ENCODE measurements at places on chromosomes 3 and 15. TPM values are rescaled to one million over a fixed set of nuclear protein-coding genes. Genes with fewer than 3 reads are reported as not detected.

DNA sequence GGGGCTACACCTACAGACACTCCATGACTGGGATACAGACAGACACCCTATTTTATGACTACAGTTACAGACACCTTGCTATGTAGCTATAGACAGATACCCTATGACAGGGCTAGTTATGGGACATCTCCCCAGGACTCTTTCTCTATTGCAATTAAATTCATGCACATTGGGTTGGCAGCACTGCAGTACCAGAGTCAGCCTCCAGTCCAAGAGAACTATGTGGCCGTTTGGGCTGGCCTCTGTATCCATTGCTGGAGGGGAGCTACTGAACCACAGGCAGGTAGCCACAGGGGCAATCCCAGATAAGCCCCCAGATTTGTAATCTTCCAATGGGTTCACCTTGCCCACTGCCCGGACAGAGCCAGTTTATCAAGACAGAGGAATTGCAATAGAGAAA, 108.4 kb upstream of the SPATA16 start:
- H3K4me3 ChIP-seq: no peak overlapping the region
- H3K27me3 ChIP-seq: peaks cover 11% of the 10 kb centered on the region

GRCh38 chr3:8239718-8240695, 261.6 kb upstream of the LMCD1 start:
- H3K4me1 ChIP-seq: no peaks in the 10 kb centered on the region
- no peaks in the 10 kb centered on the region for H3K27me3 ChIP-seq
- DNase-seq: peak; percentile 66

NECTIN3 gene
- 12.8 TPM for total RNA-seq

GRCh38 chr15:80199869-80200268, 47.1 kb downstream of the FAH start:
- H3K27ac ChIP-seq: no peak overlapping the region
- H3K4me3 ChIP-seq: no peak overlapping the region
- DNase-seq: no peak

TIPARP gene
- total RNA-seq: 85.5 TPM

DNA sequence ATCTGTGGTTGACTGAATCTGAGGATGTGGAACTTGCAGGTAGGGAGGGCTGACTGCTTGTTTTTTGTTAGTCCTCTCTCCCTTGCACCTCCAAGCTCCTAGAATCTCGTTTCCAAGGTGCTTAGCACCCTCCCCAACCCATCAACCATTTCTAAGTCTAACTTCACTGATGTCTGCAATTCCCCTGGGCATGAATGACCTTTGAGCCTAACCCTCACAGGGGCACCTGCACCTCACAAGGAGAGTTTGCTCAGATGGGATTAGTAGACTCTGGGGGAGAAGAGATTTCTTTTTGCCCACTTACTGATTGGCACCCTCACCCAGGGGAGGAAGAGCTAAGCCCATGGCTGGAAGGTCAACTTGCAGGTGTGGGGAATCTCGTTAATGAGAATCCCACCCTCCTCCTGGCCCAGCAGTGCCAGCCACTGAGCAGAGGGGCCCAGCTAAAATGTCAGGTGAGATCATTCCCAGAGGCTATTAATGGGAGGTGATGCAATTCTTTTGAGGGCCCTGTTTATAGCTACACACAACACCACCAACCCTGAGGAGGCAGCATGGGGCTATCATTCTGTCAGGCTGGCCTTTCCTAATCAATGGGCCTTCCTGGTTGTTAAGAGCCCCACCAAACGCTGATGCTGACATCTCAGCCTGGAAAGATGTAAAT, 81.6 kb upstream of the HERC1 start:
- H3K27me3 ChIP-seq: no peaks in the 10 kb centered on the region
- H3K36me3 ChIP-seq: no peaks in the 10 kb centered on the region
- no peak overlapping the region for H3K27ac ChIP-seq
- no peak overlapping the region for H3K4me3 ChIP-seq
- no peaks in the 10 kb centered on the region for H3K4me1 ChIP-seq

LINGO1 gene
- not detected for total RNA-seq

DNA sequence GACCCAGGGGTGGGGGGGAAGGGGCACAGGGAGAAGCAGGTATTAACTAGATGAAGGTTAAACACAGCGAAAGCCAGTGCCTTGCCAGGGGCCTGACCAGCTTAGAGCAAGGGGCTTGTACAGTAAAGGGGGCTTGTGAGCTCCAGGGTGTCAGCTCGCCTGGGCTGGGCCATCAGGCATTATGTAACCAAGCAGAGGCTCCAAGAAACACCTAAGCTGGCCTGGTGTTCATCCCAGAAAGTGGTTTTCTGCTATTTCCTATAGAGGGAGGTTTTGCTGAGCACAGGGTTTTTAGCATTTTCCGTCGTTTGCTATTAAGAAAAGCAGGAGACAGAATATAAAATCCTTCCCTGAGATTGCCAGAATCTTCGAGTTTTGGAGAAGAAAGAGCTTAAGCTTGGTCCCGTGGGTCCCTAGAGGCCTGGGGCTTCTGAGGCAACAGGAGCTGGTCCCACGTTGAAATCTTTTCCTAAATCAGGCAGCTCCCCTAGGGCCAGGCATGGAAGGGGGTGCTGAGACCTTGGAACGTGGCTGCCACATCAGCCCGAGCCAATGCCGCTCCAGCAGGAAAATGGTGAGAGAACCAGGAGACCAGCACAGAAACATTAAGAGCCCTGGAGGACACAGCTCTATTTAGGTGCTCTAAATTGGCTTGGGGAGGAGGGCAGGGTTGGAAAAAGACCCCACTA, 71.4 kb downstream of the ISG20 start:
- H3K27me3 ChIP-seq: peaks cover 27% of the 10 kb centered on the region
- DNase-seq: no peak
- 0 out of 2 replicates have a peak, but pooled peaks cover 7% of the 10 kb centered on the region for H3K4me1 ChIP-seq
- no peak overlapping the region for H3K4me3 ChIP-seq

DNA sequence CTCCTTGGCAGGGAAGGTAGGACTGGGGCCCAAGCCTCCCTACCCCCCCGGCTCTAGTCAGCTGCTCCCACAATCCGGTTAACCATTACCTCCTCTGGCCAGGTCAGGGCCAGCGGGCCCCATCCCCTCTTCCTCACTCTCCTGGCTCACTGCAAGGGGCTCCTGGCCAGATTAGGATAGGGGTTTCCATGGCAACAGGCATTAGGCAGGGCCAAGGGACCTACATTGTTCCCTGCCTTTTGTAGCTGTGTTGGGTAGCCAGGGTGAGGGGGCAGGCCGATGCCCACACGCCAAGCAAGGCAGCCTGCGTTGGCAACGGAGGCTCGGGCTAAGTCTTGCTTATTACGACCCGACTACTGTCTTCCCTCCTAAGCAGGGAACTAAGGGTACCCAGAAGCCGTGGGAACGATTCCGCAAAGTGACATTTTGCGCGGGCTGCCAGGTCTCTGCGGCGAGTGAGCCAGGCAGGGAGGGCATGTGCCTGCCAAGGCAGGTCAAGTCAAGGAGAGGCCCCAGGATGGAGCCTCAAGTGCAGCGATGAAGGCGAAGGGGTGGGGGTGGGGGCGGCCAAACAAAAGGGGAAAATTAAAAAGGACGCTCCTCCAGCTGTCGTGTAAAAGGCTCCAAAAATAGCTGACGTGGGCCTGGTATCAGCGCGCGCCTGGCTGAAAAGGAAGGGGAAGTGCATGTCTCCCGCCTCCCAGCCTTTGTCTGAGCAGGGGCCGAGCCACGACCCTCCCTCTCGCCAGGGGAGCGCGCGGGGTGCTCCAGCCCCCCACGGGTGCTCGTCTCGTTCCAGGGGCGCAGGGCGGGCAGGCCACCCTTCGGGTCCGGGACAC, 919 bp downstream of the IDH2 start:
- 0 out of 2 replicates have a peak overlapping the region, but pooled peaks have one; percentile 6 for H3K27ac ChIP-seq
- DNase-seq: no peak
- H3K27me3 ChIP-seq: no peaks in the 10 kb centered on the region
- H3K36me3 ChIP-seq: no peaks in the 10 kb centered on the region

GOLGA8J gene
- total RNA-seq: not detected

DNA sequence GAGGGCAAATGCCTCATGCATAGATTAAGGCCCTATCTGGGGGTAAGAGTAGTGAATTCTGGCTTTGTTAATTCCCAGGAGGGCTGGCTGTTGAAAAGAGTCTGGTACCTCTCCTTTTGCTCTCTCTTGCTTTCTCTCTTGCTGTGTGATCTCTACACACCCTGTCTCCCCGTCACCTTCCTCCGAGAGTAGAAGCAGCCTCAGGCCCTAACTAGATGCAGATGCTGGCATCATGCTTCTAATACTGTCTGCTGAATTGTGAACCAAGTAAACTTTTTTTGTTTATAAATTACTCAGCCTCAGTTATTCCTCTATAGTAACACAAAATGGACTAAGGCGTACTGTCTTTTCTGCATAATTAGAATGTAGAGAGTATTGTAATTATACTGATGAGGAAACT, 908.1 kb downstream of the DIPK2A start:
- H3K4me3 ChIP-seq: no peak overlapping the region
- no peak overlapping the region for H3K27ac ChIP-seq
- no peaks in the 10 kb centered on the region for H3K27me3 ChIP-seq
- no peaks in the 10 kb centered on the region for H3K36me3 ChIP-seq
- no peaks in the 10 kb centered on the region for H3K4me1 ChIP-seq

TRAIP gene
- 27.8 TPM for total RNA-seq

GRCh38 chr3:39166134-39166710, 12.8 kb upstream of the CSRNP1 start:
- peaks cover 18% of the 10 kb centered on the region for H3K4me1 ChIP-seq
- 0 out of 2 replicates have a peak overlapping the region, but pooled peaks have one; percentile 1 for H3K27ac ChIP-seq
- peak; percentile 82 for DNase-seq
- H3K36me3 ChIP-seq: no peaks in the 10 kb centered on the region

DNA sequence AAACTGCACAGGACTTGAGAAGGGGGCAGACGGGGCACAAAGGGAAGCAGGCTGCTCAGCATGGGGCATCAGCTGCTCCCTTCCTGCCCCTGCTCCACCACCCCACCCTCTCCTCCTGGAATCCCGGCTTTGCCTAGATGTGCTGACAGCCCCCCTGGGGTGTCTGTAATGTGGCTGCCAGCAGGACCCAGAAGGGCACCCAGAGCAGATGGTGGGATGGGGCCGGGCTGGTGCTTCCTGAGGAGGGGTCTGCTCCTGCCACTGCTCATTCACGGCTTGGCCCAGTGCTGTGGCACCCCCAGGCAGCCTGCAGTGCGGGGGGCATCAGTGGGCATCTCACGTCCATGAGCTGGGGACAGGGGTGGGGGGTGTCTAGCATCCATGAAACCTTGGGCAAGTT, 10.2 kb downstream of the H1-8 start:
- H3K36me3 ChIP-seq: no peaks in the 10 kb centered on the region
- no peaks in the 10 kb centered on the region for H3K27me3 ChIP-seq
- no peak for DNase-seq

ZNF35 gene
- total RNA-seq: 12.0 TPM

- no peak overlapping the region for H3K27ac ChIP-seq
- no peaks in the 10 kb centered on the region for H3K4me1 ChIP-seq
- no peaks in the 10 kb centered on the region for H3K36me3 ChIP-seq
- no peak for DNase-seq
- no peak overlapping the region for H3K4me3 ChIP-seq
- H3K27me3 ChIP-seq: no peaks in the 10 kb centered on the region
Observed at GRCh38 chr3:32813180-32813579, 4.6 kb upstream of the TRIM71 start.

CLRN1 gene
- not detected for total RNA-seq

- H3K4me1 ChIP-seq: no peaks in the 10 kb centered on the region
- H3K27me3 ChIP-seq: no peaks in the 10 kb centered on the region
- DNase-seq: no peak
- no peaks in the 10 kb centered on the region for H3K36me3 ChIP-seq
- no peak overlapping the region for H3K27ac ChIP-seq
- H3K4me3 ChIP-seq: no peak overlapping the region
Observed at GRCh38 chr3:165211721-165212120, 15.5 kb upstream of the SLITRK3 start.

- no peaks in the 10 kb centered on the region for H3K36me3 ChIP-seq
- no peak overlapping the region for H3K27ac ChIP-seq
- no peaks in the 10 kb centered on the region for H3K4me1 ChIP-seq
- H3K4me3 ChIP-seq: no peak overlapping the region
- DNase-seq: no peak
Observed at GRCh38 chr3:53956586-53956985, 64.9 kb upstream of the SELENOK start.

GRCh38 chr3:141379250-141379966, 11.1 kb downstream of the ZBTB38 start:
- no peaks in the 10 kb centered on the region for H3K4me1 ChIP-seq
- DNase-seq: no peak
- no peak overlapping the region for H3K4me3 ChIP-seq
- H3K27ac ChIP-seq: no peak overlapping the region
- no peaks in the 10 kb centered on the region for H3K27me3 ChIP-seq

RNF13 gene
- total RNA-seq: 43.1 TPM

DNA sequence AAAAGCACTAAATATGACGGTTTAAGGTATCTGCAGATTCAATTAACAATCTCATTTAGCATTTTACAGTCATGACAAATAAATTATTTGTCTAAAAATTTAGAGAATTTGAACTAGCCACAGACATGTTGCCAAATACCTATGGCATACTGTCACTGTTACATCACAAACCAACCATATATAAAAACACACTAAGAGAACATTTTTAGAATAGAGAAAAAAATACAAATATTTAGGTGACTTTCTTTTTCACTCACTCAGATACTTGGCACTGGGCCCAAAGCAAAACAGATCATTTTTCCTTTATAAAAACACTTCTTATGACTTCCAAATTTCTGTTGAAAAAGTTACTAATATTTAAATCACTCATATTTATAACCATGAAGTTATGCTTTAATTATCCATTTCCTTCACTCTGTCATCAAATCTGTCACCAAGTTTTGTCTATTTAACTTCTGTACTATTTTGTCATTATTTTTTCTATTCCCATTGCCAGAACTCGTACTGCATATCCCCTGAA, 644.7 kb downstream of the OTOL1 start:
- H3K27ac ChIP-seq: no peak overlapping the region
- no peaks in the 10 kb centered on the region for H3K27me3 ChIP-seq
- H3K36me3 ChIP-seq: no peaks in the 10 kb centered on the region
- H3K4me1 ChIP-seq: peaks cover 28% of the 10 kb centered on the region

ADPRH gene
- 4.7 TPM for total RNA-seq

DNA sequence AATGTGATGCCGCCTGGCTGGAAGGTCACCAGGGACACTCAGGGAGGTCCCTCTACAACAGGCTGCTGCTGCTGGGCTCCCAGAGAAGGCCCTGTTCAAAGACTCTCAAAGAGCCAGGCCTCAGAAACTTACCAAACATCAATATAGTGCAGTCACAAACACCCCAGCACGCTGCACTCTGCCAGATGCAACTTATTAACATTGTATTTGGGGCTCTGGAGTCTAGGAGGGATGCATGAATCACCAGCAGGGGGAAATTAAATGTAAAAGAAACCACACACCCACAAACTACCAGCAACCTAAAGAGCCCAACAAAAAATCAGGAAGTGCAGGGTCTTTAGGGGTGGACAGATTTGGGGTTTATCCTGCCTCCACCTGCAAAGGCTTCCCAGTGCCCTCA, 74.6 kb upstream of the SPATA12 start:
- no peaks in the 10 kb centered on the region for H3K36me3 ChIP-seq
- H3K4me1 ChIP-seq: peaks cover 17% of the 10 kb centered on the region
- H3K4me3 ChIP-seq: no peak overlapping the region
- no peak overlapping the region for H3K27ac ChIP-seq
- no peaks in the 10 kb centered on the region for H3K27me3 ChIP-seq
